Activated T-cell treated with anti-CD3 and anti-CD28 coated beads for 4 hours (primary cell): ENCODE measurements at places on chromosomes 1 and 21.

GRCh38 chr1:92587445-92587844 lies 100.7 kb upstream of the GFI1 start:
- DNase-seq = no peak

- DNase-seq = no peak
Measured at GRCh38 chr1:18529714-18530113, 49.0 kb downstream of the KLHDC7A start.

GRCh38 chr1:15799004-15799867 lies 8.2 kb downstream of the UQCRHL start:
- no peak for DNase-seq

- no peak for DNase-seq
Measured at GRCh38 chr1:209038735-209039134, 544.8 kb upstream of the CAMK1G start.

DNA sequence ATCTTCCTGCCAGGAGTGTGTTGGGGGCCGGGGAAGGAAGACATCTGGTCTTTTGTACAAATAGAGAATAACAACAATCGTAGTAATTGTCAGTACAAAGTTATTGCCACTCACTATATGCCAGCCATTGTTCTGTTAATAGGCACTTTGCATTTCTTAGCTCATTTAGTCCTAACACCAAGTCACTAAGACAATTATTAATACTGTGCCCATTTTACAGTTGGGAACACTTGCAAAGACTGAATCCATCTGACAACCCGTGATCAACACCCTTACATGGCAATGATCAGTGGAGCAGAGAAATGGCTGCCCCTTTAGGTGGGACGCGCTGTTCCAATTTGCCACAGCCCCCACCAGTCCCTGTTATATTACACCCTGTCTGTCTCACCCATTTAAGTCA lies 33.3 kb downstream of the FBXO2 start:
- no peak for DNase-seq

- DNase-seq = no peak
Measured at GRCh38 chr1:228378873-228379460, 27.7 kb downstream of the TRIM11 start.

DNA sequence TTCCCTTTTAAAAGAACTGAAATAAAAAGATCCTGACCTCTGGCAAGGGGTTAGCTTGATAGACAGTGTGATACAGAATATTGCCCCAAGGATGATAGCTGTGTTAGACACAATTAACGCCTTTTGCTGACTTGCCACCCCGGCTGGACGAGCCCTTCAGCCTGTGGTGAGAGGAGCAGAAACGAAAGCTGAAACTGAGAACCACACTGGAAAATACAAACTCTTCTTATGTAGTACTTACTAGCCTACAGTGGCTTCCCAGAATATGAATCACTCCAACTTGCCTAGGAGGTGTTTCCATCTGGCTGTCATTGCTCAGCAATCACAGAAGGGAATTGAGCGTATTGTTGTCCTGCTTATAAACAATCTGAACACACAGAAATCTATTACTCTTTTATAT lies 22.9 kb downstream of the SAMSN1 start:
- no peak for DNase-seq

DNA sequence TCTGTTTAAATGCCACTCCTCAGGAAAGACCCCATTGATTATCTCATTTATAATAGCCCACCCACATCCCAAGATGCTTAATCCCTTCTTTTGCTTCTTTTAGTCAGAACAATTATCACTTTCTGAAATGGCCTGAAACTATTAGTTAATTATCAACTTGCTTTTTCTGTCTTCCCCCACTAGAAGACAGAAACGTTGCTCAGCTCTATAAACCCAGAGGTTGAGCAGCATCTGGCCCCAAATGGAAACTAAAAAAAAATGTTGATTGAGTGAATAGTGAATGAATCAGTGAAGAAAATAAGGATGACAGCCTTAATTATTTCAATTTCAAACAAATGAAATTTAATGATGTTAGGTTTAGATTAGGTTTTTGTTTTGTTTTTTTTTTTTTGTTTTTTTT lies 38.2 kb upstream of the PIGC start:
- DNase-seq = no peak

- no peak for DNase-seq
Measured at GRCh38 chr1:242240077-242240476, 241.2 kb upstream of the MAP1LC3C start.

GRCh38 chr1:201274616-201275252 lies 8.6 kb upstream of the PKP1 start:
- no peak for DNase-seq

DNA sequence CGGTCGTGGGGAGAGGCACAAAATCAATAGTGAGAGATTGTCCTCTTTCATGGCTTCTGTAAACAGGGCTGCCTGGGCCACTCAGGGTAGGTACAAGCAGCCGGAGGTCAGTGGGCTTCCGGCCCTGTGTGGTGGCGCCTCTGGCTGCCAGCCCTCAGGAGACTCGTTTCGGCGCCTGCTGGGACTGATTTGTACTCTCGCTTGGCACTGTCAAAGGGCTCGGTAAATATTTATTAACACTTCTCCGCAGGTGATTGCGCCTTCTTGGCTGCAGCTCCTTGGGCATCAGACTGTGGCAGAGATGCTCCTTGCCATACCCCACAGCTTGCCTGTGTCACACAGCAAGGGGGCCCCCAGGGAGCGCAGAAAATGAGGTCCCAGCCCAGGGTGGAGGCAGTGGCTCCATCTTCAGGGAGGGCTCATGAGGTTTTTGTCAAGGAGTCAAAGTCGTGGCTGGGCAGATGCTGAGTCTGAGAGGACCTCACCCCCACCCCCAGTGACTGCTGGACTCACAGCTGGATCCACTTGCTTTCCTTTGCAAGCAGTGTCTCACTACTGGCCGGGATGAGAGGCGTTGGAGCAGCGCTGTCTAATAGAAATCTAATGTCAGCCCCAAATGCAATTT lies 262.5 kb downstream of the GRIK3 start:
- DNase-seq = no peak

DNA sequence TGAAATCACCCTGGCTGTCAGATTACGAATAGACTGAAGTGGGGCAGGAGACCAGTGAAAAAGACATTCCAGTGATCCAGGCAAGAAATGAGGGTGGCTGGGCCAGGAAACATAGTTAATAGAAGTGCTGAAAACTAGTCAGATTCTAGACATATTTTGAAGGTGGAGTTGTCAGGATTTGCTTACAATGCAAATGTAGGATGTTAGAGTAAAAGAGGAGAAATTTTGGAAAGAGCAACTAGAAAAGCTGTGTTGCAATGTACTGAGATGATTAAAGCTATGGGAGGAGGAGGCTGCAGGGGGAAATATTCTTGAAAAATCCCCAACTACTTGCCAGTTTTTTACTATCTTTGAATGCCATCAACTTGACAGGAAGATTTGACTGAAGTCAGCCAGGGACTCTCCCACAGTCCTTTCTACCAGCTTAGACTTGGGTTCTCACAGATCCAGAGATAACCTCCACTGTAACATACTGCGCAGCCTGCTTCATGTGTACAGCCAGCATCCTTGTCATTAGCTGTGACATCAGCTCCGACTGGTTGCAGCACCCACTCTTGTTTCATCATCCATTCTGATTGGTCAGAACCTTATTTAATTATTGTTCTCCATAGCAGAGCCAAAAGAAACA lies 109.7 kb downstream of the TSEN15 start:
- no peak for DNase-seq

- no peak for DNase-seq
Measured at GRCh38 chr1:69433073-69433472, 134.6 kb upstream of the LRRC7 start.

DNA sequence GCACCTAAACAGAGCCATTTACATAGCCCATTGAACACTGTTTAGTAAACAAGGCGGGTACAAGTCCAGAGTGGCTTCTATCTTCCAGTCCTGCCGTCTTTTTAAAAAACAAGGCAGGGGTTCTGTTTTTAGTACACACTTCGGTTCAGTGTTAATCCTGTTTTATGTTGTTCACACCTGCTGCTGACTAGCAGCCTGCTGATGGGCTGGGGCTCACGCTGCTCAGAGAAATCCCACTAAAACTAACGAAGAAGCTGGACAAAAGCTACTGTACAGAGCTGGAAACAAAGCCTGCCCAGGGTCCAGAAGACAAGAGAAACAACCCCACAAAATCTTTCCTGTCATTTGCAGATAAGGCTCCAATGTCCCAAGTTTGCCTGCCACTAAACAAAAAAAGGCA lies 13.2 kb downstream of the ESRRG start:
- DNase-seq = no peak

GRCh38 chr1:111199881-111200801 lies at the start of gene DENND2D:
Gene DENND2D, minus strand, starts transcription at chr1:111200646. Its CDS starts 187 bp downstream, at chr1:111200459.
- no peak for DNase-seq

DNA sequence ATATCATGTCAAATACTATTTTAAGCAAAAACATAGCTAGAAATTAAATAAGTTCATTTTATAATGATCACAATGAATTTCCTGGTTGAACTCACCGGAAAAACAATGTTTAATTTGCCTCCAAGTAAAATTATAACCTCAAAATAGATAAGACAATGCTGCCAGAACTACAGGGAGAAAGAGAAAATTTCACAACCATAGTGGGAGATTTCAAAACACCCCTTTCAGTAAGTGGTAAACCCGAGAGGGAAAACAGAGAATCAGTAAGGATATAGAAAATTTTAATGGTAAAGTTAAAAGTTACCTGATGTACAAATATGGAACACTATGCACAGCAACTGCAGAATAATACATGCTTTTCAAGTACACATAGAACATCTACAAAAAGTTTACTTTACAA lies 43.2 kb upstream of the PLA2G4A start:
- no peak for DNase-seq

GRCh38 chr1:166789286-166789685 lies 50.0 kb upstream of the POGK start:
- DNase-seq = no peak

DNA sequence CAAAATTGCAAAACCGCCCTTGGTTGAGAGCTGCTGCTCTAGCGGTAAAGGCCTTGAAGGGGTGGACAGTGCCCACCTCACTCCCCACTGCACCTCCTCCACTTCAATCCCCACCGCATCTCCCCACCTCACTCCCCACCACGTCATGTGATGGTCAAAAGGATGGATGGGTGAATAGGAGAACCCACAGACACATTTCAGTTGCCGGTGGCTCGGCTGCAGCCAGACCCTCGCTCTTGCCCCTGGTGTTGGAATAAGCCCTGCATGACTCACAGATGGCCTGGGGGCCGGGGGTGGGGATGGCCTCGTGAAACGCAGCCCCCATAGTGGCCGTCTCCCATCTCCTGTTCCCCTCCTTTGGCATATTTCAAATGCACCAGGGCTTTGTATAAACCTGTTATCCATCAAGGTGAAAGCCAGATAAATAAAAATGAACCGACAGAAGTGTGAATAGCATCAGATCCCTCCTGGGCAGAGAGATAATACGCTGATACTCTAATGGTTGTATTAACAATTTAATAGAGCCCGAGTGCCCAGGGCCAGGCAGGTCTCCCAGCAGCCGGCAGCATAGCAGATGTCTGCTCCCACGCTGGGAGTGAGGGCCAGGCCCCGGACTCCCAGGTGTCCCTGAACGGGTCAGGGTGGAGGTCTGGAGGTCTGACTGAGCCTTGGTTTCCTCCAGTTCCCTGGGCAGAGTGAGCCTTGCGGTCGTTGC lies 300.3 kb downstream of the NPHP4 start:
- no peak for DNase-seq

DNA sequence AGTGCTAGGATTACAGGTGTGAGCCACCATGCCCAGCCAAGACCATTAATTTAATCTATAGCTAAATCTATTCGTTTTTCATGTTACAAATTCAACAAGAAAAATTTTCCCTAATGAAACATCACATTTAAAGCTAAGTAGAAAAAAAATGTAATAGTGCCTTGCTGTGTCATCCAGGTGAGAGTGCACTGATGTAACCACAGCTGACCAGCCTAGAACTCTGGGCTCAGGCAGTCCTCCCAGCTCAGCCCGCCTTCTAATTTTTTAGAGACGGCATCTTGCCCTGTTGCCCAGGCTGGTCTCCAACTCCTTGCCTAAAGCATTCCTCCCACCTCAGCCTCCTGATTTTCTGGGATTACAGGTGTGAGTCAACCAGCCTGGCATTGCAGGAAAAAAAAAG lies 109.0 kb downstream of the PPIAL4G start:
- no peak for DNase-seq

DNA sequence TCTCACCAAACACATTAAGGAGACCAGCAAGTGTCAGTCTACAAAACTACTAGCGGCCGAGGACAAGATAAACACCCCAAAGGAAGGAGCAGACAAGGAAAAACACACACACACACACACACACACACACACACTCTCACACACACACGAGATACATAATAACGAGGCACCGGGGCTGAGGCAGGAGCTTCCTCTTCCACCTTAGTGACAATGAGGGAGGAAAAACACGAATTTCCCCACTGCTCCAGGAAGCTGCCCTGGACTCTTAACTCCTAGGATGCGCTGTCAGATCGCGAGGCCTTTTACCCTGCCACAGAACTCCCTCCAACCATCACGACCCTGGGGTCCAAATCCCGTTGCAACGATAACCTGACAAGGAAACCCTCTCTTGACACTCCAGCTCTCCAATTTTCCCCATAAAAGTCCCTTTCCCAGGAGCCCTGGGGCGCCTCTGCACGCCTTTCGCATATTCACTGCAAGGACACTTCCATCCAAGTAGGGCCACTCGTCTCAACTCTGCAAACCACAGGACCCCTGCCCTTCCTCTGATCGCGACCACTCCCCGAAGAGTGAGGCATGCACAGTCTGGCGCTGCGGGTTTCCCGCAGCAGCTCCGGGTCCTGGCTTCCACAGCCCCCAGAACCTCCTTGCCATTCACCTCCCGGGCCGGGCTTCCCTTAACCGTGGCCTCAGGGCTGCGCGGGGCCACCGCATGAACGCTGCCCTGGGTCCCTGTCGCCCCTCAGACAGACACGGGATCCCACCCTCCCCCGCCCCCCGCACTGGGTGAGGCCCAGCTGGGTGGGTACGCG lies 581 bp downstream of the ETV3 start:
- no peak for DNase-seq

GRCh38 chr1:29344336-29344735 lies 108.0 kb downstream of the PTPRU start:
- no peak for DNase-seq

DNA sequence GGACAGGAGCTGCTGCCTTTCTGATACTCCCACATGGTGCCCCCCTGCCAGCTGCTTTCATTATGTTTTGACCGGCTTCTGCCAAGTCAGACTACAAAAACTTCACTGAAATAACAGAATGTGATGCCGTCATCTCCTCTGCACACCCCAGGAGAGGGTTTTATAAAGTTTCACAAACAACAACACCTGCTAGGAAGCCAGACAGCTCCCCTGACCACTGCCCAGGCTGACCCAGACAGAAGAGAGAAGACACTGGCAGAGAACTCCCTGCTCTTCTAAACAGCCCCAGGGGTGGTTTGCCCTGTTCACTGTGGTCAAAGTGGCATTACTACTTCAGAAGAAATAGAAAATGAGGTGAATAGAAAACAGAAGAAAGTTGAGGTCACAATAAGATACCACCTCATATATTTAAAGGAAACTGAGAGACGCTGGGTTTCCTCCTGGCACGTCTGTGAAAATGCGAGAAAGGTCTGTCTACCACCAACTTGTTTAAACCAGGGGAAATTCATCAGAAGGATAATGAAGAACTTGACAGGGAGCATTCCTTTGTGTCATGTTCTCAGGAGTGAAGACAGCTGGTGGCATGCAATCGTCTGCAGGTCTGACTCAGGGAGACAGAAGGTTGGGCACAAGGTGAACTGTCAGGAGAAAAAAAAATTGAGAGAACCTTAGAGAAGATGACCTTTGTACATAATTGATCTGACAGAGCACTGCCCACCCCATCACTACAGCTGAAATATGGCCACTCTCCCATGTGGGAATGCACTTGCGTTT lies 119.0 kb upstream of the NFIA start:
- no peak for DNase-seq

GRCh38 chr1:160211046-160211790 lies 6.0 kb downstream of the PEA15 start:
- no peak for DNase-seq
